CD8-positive, alpha-beta memory T cell (primary cell): ENCODE measurements at places on chromosomes 7 and 10.

DNA sequence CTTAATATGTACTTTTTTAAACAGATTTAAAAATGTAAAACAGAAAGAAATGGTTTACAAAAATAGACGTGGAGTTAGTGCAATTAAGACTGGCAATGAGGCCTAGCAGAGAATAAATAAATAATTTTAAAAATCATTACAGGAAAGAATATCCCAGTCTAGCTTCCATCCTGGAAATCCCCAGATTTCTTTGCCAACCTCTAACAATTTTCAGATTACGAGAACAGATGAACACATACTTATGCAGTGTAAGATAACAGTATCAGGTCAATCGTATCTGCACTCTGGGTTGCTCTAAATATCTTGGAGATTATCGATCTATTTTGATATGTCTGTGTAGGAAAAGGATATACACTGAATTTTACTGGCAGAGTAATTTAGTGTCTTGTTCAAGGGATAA, 210.5 kb downstream of the SEMA3A start:
- no peak for DNase-seq

DNA sequence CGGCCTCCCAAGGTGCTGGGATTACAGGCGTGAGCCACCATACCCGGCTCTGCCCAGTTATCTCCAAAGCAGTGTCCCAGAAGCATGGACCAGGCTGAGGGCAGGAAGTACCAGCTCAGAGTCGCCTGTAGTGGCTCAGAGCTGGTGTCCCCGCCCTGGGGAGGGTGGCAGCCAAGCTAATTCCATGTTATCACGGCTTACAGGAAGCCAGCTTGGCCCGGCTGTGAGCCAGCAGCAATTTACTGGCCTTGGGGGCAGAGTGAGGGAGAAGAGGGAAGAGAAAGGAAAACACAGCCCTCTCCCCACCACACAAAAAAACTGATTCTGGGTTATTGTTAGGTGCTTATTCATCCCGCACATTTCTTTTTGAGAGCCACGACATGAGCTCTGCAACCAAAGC, 88.1 kb downstream of the HIP1 start:
- no peak for DNase-seq

DNA sequence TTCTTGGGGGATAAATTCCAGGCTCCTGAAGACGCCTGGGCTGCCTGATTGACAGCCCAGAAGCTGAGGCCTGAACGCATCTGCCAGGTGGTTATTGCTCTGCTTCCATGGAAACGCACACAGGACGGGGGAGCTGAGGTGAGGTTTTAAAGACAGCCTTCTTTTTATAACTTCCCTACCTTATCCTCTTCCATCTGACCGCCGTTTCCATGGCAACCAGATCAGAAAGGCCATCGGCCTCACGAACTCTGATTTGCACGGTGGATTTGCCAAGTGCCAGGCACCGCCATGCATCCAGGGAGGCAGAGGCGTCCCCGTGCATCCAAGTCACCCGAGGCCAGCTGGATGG, 260.9 kb downstream of the ADARB2 start:
- DNase-seq = no peak

DNA sequence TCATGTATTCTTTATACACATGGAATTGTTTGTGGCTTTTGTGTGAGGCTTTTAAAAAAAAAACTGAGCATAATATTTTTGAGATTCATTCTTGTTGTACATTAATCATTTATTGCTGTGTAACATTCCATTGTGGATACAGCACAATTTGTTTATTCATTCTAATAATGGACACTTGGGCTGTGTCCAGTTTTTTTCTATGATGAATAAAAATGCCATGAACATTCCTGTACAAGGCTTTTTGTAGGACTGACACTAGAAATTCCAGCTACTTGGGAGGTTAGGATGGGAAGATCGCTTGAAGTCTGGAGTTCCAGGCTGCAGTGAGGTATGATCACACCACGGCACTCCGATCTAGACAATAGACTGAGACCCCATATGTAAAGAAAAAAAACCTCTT, 254.3 kb upstream of the CACNA2D1 start:
- no peak for DNase-seq

GRCh38 chr10:52194191-52194590, 119.9 kb upstream of the DKK1 start:
- DNase-seq = no peak

DNA sequence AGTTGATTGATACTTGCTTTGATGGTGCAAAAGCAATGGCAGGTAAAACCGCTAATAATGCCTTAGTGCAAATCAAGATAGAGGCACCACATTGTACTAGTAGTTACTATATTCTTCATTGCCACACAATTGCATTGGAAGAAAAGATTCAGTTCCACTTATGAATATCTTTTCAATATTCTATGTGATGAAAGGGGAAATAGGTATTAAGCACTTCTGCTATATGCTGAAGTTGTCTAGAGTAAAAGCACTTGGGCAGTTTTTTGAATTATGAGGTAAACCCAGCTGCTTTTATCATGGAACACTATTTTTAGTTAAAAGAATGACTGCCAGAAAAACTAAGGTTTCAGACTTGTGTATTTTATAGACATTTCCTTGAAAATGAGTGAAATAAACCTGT, 15.5 kb downstream of the ENTPD7 start:
- DNase-seq = no peak

- no peak for DNase-seq
Observed at GRCh38 chr7:80641548-80641947, 3.1 kb downstream of the CD36 start.

DNA sequence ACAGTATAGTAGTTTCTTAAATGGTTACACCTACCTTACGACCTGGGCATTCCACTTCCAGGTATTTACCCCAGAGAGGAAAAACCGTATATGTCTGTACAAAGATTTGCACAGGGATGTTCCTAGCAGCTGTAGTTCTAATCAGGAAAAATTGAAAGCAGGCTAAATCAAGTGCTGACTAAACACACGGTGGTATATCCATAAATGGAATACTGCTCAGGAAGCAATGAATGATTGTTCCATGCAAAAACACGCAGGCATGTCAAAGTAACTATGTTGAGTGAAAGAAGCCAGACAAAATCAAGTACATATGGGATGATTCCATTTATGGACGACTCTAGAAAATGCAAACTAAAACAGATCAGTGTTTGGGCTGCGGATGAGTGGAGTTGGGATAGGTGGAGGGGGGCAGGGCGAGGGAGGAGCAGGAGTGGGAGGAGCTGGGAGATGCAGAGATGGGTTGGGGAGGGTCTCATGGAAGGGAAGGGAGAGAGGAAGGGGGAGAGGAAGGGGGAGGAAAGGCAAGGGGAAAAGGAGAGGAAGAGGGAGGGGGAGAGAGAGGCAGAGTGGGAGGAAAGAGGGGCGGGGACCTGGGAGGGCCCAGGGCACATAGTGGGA, 484 bp upstream of the MSRB2 start:
- peak; percentile 18 for DNase-seq

DNA sequence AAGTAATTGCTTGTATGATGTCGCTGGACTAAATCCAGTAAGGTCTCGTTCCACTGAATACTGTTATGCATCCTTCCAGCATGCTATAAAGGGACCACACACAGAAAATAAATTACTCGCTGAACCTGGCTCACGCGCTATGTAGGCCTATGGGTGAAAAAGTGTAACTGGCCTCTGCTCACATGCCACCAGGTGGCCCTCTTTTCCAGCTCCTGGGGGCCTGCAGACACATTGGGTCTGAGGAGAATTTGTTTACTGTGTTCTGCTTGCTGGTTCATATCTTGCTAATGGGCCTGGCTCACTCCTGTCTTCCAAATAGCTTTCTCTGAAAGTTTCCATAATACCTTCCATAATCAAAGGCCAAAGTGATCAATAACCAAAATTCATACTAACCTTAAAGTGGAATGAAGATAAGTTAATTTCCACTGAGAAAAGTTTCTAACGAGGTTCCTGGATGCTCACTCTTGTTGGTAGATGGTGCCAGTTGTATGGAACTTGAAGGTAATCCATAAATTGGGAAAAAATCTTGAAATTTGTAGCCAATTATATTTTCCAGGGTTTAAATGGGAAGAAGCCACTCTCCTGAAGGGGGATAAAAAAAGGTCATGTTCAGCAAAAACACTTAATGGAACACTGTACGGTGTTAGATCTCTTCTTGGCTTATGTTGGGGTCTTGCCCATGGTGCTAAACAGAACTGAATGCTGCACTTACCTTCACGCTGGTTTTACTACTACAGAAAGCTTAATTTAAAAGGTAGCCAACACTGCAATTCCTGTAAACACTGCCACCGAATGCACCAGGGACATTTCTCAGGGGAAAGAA, 27.0 kb upstream of the ZPBP start:
- peak; percentile 7 for DNase-seq

DNA sequence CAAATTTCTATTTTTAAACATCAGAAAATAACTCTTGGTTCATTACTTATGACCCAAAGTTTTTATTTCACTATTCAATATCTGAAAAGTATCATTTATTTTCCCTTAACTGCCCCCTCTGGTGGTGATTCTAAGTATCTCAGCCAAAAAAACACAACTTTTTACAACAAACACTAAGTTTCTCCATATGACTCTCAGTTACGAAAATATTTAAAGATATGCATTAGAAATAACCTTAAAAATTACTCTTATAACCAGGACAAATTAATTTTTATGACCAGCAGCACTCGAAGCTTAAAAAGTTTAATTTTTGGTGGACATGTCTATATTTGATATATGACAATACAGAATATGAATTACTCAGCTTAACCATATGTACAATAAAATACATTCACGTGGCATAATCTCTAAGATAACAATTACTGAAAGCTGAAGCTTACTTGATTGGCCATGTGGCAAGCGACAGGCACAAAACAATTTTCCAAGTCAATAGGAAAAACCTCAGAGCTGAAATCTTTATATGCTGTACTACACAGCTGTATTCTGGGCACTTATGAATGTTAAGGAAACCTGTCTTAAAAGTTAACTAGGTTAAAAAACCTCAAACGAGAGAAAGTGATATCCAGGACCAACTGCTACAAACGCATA, 2.3 kb downstream of the HNRNPA2B1 start:
- DNase-seq = no peak

DNA sequence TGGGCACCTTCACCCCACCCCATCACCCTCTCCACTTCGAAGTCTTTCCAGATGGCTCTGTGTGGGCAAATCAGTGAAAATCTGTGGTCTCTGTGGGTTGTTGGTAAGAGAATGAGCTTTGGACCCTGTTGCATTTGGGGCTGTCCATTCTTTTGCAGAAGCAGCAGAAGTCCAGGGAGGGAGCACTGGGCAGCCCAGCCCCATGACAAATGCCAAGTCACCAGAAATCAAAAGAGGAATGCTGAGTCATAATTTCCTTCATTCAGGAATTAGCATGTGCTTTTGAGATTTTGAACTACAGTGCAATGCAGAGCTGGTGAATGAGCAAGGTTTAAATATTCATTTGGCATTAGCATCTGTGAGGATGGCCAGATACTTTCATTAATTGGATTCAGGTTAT, 556.2 kb downstream of the LRMDA start:
- no peak for DNase-seq

DNA sequence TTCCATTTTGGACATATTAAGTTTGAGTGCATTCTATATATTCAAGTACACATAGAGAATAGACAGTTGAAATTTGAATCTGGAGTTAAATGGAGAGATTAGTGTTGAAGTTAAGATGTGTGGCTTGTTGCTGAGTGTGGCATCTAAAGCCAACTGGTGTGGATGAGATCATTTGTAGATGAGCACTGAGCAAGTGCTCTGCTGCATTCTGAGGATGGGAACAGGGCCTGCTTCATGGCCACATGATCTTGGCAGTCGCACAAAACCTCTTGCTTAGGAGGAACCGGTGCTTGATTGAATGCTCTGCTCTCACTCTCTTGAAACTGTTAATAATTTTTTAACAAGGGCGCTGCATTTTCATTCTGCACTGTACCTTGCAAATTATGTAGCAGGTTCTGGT, 62.0 kb downstream of the EPDR1 start:
- no peak for DNase-seq

DNA sequence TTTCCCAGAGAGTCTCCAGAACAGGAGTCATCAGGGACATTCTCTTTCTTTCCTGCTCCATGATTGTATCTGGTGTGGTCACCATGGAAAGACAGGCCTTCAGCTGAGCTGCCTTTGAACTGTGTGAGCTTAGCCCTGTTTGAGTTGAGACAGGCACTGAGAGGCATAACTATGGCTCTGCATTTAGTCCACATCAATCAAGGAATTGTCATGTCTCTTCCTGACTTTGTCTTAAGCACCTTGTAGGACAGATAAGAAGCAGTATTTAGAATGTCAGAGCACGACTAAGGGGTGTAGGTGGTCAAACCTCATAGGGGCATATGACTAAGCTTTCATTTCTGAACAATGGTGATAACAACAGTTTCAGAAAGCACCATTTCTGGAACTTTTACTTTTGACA, 53.5 kb downstream of the EPDR1 start:
- DNase-seq = no peak

- no peak for DNase-seq
Observed at GRCh38 chr10:8417631-8418030, 363.1 kb downstream of the GATA3 start.

- no peak for DNase-seq
Observed at GRCh38 chr10:79323602-79324001, 23.7 kb upstream of the PPIF start.
